Adrenal gland (tissue), 19 donors: ENCODE measurements at places on chromosomes 3 and 15.

DNA sequence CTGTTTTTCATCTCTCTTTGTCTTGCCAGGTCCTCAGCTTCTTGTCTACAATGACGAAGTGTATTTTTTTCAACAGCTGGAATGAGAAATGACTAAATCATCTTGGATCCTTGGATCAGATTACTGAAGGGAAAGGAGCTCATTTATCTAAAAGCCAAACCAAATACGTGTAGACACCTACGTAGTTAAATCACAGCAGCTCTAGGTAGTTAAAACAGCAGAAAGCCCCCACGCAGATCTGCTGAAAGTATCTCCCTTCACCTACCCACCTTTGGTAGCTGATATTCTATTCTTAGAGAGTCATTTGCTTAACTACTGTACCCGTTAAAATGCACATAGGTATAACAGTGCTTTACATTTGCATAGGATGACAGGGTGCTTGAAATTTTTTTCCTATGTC lies 105.5 kb upstream of the WNT5A start:
- no peak for DNase-seq

- no peak for DNase-seq
Measured at GRCh38 chr3:58111513-58112184, 99.1 kb downstream of the DNASE1L3 start.

DNA sequence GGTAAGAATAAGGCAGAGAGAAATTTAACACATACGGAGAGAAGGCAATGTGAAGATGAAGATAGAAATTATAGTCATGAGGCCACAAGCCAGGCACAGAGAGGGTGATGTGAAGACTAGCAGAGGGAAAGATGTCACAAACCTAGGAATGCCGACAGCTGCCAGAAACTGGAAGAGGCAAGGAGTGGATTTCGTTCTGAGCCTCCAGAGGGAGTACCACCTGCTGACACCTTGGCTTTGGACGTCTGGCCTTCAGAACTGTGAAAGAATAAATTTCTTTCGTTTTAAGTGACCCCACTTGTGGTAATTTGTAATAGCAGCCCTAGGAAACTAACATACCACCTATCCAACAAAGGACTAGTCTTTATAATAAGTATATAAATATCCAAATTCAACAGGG lies 5.0 kb upstream of the SGO1 start:
- no peak for DNase-seq

GRCh38 chr3:16302082-16302631 lies 37.1 kb downstream of the OXNAD1 start:
- no peak for DNase-seq

DNA sequence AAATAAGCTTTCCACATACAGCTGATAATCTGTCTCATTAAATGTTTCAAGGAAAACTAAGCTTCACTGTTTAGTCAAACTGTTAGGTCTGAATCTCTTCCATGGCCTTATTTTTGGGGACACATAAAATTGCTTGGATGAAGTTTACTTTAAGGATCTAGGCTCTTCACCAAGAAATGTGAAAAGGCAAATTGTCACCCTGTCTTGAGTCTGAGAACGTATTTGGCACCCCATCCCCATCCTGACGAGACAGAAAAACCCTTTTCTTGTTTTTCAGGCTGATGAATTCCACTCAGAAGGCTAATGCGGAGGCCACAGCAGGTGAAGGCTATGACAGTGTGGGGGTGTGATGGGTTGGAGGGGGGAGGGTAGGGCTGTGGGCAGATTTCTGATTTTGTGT lies 226.6 kb downstream of the GREM1 start:
- DNase-seq, result no peak

DNA sequence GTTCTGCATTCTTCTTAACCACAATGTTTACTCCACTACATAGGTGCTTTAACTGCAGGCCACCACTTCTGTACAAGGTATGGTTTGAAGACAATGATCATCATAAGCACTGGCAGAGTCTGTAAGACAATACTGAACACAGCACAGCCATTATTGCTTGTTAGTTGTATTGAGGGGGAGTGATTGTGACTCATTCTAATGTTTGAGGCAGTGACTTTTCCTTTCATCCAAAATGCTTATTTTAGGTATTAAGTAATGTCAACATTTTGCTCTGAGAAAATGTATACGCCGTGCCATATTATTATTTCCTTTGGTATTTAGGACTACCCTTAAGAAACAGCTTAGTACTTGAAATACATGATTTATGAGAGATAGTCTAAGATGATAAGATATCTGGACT lies 618.2 kb upstream of the ZNF717 start:
- DNase-seq, result no peak

DNA sequence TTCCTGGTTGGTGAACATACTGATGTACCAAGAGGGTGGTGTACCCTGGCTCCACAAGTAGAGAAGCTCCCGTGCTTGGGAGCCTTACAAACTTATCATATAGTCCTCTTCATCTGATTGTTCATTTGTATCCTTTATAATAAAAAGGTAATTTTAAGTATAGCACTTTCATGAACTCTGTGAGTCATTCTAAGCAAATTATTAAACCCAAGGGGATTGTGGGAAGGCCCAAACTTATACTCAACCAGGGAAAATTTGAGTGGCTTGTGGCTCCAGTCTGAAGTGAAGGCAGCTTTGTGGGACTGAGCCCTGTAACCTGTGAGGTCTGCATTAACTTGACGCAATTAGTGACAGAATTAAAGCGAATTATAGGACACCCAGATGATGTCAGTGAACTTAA lies 29.0 kb downstream of the TTBK2 start:
- DNase-seq, result no peak

DNA sequence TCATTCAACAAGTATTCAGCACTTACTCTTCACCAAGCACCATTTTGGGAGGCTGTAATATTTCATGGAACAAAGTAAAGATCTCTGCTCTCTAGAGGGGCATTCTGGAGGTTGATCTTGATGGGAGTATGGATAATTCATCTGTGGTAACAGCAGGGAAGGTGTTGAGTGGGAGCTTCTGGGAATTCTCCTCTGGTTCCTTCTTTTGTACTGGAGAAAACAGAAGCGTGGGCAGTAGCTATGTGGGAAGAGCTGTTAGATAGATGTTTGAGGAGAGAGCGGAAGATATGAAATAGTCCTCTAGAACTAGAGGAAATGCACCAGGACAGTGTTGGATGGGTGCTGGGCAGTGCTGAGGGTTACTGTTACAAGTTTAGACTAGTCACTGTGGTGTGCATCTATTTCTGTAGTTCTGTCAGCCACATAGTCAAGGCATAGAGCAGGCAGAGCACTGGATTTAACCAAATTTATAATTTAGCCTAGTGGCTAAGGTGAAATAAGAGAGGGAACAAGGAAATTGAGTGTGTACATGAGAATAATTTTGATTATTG lies 9.6 kb downstream of the NMD3 start:
- no peak for DNase-seq

- DNase-seq, result no peak
Measured at GRCh38 chr3:183116025-183116614, 16.8 kb upstream of the MCCC1 start.

GRCh38 chr3:146087116-146087515 lies 73.9 kb downstream of the PLOD2 start:
- DNase-seq, result no peak

DNA sequence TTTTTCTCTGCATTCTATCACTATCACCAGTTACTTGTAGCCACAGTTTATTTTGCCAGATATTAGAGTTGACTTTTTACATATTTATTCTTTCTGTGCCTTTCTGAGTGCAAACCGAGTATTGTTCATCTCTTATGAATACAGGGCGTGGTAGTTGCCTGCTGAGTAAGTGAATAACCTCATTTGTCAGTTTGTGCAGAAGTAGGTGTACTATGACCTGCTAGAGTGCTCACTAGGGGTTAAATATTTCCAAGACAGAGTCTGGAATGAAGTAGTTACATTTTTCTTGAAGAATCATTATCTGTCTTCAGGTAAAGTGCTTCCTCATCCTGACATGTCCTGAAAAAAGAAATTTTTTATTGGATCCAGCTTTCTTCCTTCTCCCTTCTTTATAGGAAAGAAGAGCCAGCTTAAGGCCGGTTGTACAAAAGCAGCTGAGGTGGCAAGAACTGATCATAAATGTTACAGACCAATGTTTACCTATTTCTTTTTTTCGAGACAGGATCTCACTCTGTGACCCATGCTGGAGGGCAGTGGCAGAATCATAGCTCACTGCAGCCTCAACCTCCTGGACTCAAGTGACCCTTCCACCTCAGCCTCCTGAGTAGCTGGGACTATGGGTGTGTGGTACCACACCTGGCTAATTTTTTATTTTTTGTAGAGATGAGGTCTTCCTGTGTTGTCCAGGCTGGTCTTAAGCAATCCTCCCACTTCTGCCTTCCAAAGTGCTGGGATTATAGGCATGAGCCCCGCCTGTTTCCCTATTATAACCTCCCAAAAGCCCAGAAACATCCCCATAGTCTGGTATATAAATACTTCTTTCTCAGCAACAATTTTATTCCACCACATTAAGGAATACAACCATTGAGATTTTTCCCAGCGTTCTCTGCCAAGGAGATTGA lies 182.5 kb downstream of the TPRG1 start:
- no peak for DNase-seq

DNA sequence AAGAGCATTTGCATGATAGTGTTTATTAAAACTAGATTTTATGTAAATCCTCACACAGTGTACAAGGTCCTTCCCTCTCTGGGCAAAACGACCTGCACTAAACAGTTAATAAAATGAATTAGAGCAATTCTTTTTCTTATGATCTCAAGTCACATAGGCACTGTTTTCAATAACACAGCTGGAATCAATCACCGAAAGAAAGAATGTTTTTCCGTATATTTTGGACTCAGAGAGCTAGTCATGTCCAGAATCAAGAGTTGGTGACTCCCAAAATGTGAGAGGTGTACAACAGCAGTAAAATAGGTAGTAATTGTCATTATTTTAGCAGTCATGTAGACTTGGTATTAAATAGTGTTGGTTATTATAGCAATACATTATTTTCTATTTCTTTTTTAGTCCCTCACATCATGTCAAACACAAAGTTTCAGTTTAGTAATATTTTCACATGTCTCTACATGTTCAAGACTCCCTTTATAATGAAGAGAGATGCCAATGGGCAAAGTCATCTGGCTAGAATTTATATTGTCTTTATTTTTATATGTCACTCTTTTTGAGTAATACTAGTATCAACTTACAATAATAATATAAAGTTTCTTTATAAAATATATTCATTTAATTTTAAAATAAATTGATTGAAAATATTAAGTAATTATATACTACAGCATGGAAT lies 448.6 kb upstream of the CDIN1 start:
- no peak for DNase-seq

DNA sequence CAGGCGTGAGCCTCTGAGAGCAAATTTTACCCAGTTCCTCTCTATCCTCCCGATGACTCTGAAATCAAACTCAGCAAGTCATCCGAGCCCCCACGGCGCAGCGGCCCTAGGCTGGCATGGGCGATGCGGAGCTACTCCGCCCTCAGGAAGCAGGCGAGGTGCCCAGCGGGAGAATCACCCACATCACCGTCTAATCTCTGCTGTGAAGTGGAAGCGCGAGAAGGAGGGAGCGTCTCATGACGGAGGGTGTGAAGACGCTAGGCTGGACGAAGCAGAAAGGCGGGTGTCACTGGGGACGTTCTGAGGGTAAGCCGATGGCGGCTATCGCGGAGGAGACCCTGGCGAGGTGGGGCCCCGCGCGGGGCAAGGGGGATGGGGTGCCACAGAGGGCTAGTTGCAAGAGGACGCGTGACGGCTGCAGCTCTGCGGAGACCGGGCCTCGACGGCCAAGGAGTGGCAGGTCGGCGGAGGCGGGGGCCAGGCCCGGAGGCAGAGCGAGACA lies 9.1 kb upstream of the GNAI2 start:
- DNase-seq, result no peak

DNA sequence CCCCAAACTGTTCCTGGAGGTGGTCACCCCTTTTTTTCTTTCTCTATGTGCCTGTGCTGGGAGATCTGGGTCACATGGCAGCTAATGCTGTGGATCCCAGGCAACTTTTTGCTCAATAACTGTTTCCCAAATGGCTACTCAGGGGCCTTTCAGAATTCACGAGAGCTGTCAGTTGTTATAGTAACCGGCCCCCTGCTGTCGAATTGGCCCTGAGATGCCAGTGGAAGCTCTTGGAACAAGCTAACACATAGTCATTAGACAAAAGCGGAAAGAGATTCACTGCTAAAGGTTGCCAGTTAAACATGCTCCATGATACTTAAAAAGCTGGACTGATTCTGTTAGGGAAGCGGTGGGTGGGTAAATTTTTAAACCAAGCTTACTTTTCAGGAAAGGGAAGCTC lies 144.1 kb downstream of the FEZF2 start:
- no peak for DNase-seq

GRCh38 chr3:187286467-187287059 lies 5.0 kb downstream of the MASP1 start:
- DNase-seq, result no peak

DNA sequence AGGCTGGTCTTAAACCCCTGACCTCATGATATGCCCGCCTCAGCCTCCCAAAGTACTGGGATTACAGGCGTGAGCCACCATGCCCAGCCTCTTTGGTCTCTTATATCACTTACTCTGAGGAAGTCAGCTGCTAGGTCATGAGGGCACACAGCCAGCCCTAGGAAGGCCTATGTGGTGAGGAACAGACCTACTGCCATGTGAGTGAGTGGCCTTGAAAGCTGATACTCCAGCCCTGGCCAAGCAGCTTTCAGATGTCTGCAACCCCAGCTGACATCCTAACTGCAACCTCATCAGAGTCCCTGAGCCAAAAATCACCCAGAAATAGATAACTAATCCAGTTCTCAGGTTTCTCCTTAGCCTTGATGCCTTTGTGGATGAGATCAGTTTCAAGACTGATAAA lies 224.3 kb downstream of the EDEM1 start:
- no peak for DNase-seq
